ENCODE measurements at places on chromosomes 3 and 15. TPM values are rescaled to one million over a fixed set of nuclear protein-coding genes. Genes with fewer than 3 reads are reported as not detected.

DNA sequence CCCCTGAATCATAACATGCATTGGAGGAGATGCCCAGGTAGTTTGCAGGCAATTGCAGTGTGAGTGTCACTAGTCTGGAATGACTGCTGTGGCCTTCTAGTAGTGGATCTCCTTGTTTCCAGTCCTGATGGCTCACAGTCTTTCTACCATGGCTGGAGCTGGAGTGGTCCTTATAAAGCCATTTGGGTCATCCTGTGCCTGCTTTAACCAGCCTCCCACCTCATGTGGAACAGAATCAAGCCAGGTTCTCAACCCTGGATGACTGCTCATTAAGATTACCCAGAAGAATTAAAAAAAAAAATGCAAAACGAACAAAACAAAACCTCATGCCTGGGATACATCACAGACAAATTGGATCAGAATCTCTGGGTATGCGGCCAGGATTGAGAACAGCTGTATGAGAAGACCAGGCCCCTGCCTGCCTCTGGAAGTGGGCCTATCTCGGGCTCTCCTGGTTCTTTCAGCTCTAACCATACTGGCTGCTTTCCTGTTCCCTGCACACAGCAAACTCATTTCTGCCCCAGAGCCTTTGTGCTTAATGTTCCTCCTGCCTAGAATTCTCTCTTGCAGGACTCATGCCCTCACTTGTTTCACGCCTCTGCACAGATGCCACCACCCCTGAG lies 96.4 kb downstream of the ITPR1 start:
- no peak overlapping the region for H3K27ac ChIP-seq
- H3K27me3 ChIP-seq = no peaks in the 10 kb centered on the region
- no peaks in the 10 kb centered on the region for H3K36me3 ChIP-seq
- no peak overlapping the region for H3K4me3 ChIP-seq
- peaks cover 5% of the 10 kb centered on the region for H3K4me1 ChIP-seq

DNA sequence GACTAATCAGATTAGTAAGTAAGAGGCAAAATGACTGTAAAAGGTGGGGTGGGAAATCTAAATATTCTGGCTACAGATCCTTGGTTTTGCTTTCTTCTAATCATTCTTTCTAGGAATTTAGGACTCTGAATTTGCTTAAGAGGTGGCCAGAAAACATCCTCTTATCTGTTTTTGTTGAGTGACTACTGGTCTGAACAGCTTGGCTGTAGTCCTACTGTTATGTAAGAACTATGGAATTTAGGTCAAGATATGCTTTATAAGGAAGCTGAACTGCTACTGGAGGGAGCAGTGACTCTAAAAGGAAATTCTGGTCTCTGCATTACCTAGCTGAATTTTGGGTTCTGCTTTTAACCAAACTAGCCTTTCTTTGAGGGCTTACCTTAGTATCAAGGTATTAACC lies 33.5 kb upstream of the CSPG5 start:
- no peak for DNase-seq
- H3K27me3 ChIP-seq = peaks cover 1% of the 10 kb centered on the region
- H3K27ac ChIP-seq = peak overlapping the region; percentile 53
- H3K36me3 ChIP-seq = peaks cover 5% of the 10 kb centered on the region
- H3K4me3 ChIP-seq = no peak overlapping the region
- H3K4me1 ChIP-seq = peaks cover 3% of the 10 kb centered on the region

- no peaks in the 10 kb centered on the region for H3K27me3 ChIP-seq
- no peak for DNase-seq
- peaks cover 4% of the 10 kb centered on the region for H3K36me3 ChIP-seq
Observed at GRCh38 chr3:193648542-193649076, 55.6 kb downstream of the OPA1 start.

DNA sequence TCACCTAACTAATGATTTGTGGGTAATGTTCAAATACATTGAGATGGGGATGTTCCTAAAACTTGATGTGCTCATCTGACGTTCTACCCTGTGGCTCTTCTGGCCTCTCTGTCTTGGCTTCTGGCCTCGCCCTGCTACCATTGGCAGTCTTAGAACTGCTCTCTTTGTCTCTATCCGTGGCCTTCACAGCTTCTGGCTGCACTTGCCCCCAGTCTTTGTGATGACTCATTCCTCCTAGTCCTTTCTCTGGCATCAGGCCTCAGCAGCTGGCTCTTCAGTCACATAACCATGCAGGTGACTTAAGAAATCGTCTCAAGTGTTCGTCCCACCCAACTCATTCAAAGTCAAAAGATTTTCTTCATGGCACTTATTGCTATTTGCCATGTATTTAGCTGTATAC lies 188.1 kb downstream of the BBX start:
- no peak overlapping the region for H3K4me3 ChIP-seq
- no peak overlapping the region for H3K27ac ChIP-seq
- no peak for DNase-seq
- H3K4me1 ChIP-seq = peaks cover 5% of the 10 kb centered on the region
- H3K36me3 ChIP-seq = peaks cover 5% of the 10 kb centered on the region

GRCh38 chr3:88586121-88586640 lies 436.4 kb downstream of the C3orf38 start:
- H3K4me3 ChIP-seq = no peak overlapping the region
- no peaks in the 10 kb centered on the region for H3K36me3 ChIP-seq
- no peak overlapping the region for H3K27ac ChIP-seq
- DNase-seq = no peak
- H3K4me1 ChIP-seq = peaks cover 27% of the 10 kb centered on the region
- H3K27me3 ChIP-seq = peaks cover 2% of the 10 kb centered on the region

DNA sequence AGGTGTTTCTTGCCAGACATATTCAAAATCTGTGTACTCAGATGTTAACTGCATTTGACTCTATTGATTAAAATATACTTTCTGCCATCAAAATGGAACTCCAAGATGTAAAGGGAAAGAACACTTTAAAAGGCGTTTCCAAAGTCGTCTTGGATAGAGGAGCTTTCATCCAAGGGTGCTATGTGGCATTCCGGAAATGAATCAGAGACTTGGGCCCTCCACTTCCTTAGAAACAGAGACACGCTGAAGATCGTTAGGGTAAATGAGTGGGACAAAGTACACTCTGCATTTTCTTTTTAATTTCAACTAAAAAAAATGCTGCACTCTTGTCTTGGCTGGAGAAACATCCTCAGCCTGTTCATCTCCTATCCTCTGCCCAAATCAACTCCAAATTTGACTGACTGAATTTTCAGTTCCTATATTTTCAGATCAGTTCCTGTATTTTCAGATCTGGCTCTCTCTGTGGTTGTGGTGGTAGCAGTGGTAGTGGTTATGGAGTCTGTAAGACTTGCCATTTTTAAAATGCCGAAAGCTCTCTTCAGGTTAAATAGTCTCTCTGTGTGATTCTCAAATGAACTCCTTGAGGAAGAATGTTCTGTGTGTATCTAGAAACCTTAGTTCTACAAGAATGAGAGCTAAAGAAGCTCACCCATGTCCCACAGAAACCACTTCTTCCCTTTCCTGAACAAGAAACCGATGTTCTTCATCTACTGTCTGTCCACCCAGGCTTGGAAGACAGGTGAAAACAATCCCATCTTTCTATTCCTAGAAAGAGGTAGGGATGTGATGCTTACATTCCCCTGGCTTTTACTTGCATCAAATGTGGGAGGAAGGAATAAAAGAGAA lies 156.8 kb upstream of the ICE2 start:
- H3K27me3 ChIP-seq = no peaks in the 10 kb centered on the region
- no peaks in the 10 kb centered on the region for H3K36me3 ChIP-seq
- no peak for DNase-seq
- H3K27ac ChIP-seq = no peak overlapping the region

DNA sequence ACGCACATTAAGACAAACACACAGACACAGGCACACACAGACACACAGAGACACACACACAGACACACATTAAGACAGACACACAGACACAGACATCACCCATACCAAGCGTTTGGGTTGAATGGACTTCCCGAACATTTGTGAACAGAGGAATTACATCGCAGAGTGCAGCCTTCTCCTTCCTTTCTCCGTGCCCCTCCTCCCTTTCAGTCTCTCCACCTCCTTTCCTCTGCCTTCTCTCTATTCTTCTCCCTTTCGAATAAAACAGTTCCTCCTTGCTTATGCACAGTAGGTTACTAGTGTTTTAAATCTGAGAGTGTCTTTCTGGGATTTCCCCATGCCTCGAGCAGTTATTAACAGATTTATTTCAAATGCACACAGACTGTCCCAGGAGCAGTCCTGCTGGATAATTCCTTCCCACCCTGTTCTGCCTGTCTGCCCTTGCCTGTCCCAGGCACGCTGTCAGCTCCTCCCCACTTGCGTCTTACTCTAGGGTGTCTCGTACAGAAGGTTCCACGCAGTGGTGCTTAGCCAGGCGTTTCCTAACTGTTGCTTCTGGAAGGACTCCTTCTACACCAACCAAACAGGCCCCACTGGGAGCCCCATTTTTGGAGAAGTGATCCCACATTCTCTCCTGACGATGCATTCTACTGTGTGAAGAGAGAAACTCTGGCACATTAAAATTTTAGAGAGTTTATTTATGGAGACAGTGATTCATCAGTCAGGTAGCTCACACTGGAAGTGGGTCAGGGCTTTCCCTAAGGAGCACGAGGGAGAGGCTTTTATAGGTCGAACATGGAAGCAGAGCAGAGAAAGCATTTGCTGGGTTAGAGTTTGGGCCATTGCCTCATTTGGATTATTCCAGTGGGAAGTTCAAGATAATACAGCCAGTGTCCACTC lies 163.8 kb downstream of the SV2B start:
- H3K27ac ChIP-seq = no peak overlapping the region
- no peaks in the 10 kb centered on the region for H3K4me1 ChIP-seq
- DNase-seq = no peak
- no peaks in the 10 kb centered on the region for H3K27me3 ChIP-seq
- no peak overlapping the region for H3K4me3 ChIP-seq

DNA sequence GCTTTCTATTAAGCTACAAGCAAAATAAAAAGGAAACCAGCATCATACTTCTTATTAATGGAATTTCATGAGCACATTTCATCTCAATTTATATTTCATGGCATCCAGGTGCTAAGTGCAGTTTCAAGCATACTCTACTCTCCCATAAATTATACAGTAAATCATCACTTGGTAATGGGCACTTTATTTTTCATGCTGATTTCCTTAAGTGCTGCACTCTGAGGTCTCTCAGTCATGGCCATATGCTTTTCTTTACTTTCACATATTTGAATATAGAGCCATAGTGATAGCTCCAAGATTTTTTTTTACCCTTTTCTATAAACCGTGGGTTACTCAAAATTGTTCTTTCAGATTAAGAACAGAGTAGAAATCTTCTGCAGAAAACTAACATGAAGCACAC lies 1505.7 kb upstream of the CADM2 start:
- H3K27me3 ChIP-seq = peaks cover 1% of the 10 kb centered on the region
- H3K27ac ChIP-seq = peak overlapping the region; percentile 94
- H3K36me3 ChIP-seq = no peaks in the 10 kb centered on the region
- no peak overlapping the region for H3K4me3 ChIP-seq

GRCh38 chr3:128182656-128183055 lies 29.4 kb downstream of the EEFSEC start:
- H3K27me3 ChIP-seq = peaks cover 3% of the 10 kb centered on the region
- H3K4me1 ChIP-seq = peaks cover 10% of the 10 kb centered on the region
- no peak for DNase-seq
- no peaks in the 10 kb centered on the region for H3K36me3 ChIP-seq
- no peak overlapping the region for H3K27ac ChIP-seq

DNA sequence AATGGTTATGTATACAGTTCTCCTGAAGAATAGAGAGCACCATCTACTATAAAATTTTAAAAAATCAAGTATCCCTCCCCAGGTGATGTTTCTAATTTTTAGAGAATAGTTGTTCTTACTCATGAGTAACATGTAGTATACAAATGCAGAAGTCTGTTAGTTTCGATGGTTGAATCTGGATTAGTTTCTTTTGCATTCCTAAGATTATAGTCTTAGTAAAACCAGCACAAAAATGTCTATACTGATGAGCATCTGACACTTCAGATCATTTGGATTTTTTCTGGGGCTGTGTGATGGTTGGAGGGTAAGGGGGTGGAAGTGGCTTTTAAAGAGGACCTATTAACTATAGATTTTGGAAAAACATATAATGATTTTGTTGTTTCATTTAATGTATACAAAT lies 167.3 kb upstream of the SGO1 start:
- H3K36me3 ChIP-seq = no peaks in the 10 kb centered on the region
- peak overlapping the region; percentile 23 for H3K27ac ChIP-seq
- no peak for DNase-seq
- H3K27me3 ChIP-seq = no peaks in the 10 kb centered on the region
- H3K4me3 ChIP-seq = no peak overlapping the region

GRCh38 chr3:50633230-50633790 lies 16.4 kb downstream of the MAPKAPK3 start:
- no peak overlapping the region for H3K4me3 ChIP-seq
- peaks cover 10% of the 10 kb centered on the region for H3K4me1 ChIP-seq
- peaks cover 4% of the 10 kb centered on the region for H3K27me3 ChIP-seq
- DNase-seq = no peak
- no peak overlapping the region for H3K27ac ChIP-seq
- H3K36me3 ChIP-seq = no peaks in the 10 kb centered on the region

GRCh38 chr3:14762701-14763100 lies 56.1 kb upstream of the FGD5 start:
- H3K4me3 ChIP-seq = no peak overlapping the region
- H3K27me3 ChIP-seq = peaks cover 9% of the 10 kb centered on the region
- no peaks in the 10 kb centered on the region for H3K4me1 ChIP-seq

DNA sequence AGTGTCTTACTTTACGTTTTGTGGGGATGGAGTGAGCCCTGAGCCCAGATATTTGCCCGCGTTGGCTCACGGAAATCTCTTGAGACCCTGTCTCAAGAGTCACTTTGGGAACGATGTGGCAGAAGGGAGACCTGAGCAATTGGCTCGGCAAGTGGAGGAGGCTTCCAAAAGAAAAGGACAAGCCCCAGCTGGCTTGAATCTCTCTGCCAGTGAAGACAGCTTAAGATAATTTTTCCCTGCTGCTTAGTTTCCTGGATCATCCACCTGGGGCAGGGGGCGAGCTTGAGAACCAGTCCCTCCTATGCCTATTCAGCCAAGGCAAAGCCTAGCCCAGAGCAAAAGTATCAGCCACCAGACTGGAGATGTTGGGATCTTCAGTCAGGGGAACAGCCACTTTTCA lies 708 bp downstream of the SEC22A start:
- no peaks in the 10 kb centered on the region for H3K36me3 ChIP-seq
- peak; percentile 29 for DNase-seq
- peaks cover 5% of the 10 kb centered on the region for H3K4me1 ChIP-seq
- H3K27me3 ChIP-seq = peaks cover 4% of the 10 kb centered on the region
- H3K4me3 ChIP-seq = peak overlapping the region; percentile 96

SERPINI2 gene
- not detected for total RNA-seq

LRRN1 gene
- 127 TPM for total RNA-seq

DNAJB11 gene
- 57.6 TPM for total RNA-seq

USF3 gene
- 14.9 TPM for total RNA-seq

SAMD7 gene
- total RNA-seq = not detected

ARL14 gene
- total RNA-seq = not detected

GABRB3 gene
- total RNA-seq = 287 TPM

PODXL2 gene
- 139 TPM for total RNA-seq

RYK gene
- total RNA-seq = 33.6 TPM

C3orf70 gene
- total RNA-seq = 44.5 TPM

PP2D1 gene
- not detected for total RNA-seq

All from glutamatergic neuron (in vitro differentiated cells).